ENCODE measurements at places on chromosomes 6 and 20. TPM values are rescaled to one million over a fixed set of nuclear protein-coding genes. Genes with fewer than 3 reads are reported as not detected.

- DNase-seq = no peak
These were observed 144.7 kb downstream of the TASP1 start for GRCh38 chr20:13494019-13494418.

GRCh38 chr6:35185302-35185681 lies 28.5 kb upstream of the SCUBE3 start:
- no peak for DNase-seq

DNA sequence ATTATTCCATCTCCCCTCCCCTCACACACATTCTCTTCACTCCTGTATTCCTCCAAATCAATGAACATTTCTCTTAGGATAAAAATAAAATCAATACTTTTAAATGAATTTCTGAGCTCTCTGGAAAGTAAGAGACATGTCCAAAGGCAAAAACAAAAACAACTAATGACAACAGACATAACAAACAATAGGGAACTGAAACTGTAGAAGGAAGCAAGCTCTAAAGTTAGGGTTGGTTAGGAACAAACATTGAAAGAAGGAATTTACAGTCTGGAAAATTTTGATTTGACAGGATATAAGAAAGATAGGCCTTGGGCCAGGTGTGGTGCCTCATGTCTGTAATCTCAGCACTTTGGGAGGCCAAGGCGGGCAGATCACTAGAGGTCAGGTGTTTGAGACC lies 17.5 kb upstream of the MYCT1 start:
- DNase-seq = no peak

- no peak for DNase-seq
These were observed 51.7 kb upstream of the TBX18 start for GRCh38 chr6:84815896-84816735.

DNA sequence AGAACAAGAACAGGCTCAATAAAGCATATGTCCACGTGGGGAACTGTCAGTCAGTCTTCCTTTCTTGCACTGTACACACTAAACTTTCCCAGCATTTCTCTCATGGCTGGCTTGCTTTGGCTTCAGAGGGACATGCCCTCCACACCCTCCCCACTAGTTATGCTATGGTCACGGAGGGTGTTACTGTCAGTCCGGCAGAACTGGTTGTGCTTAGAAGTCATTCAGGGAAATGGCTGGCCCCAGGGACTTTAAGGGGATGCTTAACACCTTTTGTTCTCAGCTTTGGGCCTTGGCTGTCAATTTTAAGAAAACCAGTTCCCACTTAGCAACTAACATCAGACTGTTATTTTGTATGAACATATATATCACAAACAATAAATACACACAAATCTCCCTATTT lies 55.1 kb downstream of the ELOVL5 start:
- no peak for DNase-seq

GRCh38 chr20:63911176-63911575 lies 16.2 kb downstream of the DNAJC5 start:
- DNase-seq = no peak

DNA sequence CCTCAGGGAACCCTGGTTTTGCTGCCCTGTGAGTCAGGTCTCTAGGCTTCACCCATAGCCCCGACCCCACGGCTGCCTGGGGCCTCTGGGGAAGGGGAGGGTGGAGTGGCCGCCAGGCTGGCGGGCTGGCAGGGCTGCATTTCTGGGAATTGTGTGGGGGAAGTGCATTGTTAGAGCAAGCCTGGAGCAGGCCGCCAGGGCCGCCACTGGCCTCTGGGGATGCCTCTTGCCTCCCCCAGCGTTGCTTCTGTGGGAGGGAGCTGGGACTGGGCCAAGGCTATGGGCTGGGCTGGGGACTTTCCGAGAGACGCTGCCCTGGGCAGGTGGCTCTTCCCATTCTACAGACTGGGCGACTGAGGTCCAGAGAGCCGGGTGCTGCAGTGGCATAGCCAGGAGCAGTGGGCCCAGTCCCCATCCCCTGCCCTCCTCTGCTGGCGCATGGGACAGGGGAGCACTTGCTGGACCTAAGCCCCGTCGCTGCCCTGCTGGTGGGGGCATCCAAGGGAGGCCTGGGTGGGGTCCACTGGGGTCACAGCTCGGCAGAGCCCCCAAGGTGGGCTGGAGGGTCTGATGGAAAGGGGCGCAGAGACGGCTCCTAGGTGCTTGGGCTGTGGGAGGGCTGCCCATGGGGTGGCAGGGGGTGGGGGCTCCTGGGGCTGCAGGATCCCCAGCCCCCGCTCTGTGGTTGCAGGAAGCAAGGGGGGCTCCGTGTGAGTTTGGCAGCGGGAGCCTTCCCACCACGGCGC lies 6.6 kb upstream of the SOX18 start:
- no peak for DNase-seq

GRCh38 chr20:8413691-8414090 lies 281.6 kb downstream of the PLCB1 start:
- DNase-seq = no peak

- peak; percentile 49 for DNase-seq
These were observed 29.4 kb downstream of the SDCBP2 start for GRCh38 chr20:1299522-1299921.

GRCh38 chr6:166653639-166653941 lies 26.5 kb upstream of the RPS6KA2 start:
- no peak for DNase-seq

DNA sequence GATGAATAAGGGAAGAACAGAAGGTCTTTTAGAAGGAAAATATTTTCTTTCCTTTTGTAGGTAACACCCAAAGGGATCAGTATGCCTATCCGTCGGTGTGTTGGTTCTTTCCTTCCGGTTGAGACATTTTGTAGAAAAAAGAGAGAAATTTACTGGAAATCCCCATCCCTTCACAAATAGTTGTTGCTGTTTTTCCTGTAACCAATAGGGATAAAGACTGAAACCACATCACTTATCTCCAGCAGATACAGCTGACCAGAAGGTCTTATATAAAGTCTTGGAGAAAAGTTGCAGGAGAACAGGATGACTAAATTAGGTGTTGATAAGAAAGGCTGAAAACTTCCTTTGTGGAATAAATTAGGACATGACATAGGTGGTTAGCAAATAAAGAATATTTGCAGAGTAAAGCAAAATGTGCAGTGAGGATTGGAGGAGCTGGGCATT lies 14.8 kb upstream of the HLA-DRB1 start:
- no peak for DNase-seq

GRCh38 chr6:3804964-3805363 lies 44.2 kb upstream of the FAM50B start:
- no peak for DNase-seq

DNA sequence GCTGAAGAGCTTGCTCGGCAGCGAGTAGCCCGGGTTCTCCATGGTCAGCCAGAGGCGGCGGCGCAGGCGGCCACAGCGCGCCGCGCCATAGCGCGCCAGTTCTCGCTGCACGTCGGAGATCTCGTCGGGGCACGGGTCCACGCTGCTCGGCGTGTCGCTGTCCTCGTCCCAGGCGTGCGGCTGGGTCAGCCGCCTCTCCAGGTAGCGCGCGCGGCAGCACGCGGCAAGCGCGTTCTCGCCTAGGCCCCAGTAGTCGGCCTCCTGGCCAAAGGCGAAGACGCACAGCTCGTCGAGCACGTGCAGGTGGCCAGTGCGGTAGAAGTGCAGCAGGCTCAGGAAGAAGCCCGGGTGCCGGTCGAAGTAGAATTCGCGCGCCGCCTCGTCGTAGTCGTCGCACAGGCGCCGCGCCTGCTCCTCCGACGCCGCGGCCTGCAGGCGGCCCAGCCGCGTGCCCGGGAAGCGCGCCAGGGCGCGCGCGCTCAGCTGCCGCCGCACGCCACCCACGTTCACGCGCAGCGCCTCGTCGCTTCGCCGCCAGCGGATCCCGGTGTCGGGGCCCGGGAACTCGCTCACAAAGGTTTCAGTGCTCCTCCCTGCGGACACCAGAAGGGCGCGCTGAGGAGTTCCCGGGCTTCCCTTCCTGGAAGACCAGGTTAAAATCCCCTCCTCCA lies 2.7 kb downstream of the KCNS1 start:
- no peak for DNase-seq

DNA sequence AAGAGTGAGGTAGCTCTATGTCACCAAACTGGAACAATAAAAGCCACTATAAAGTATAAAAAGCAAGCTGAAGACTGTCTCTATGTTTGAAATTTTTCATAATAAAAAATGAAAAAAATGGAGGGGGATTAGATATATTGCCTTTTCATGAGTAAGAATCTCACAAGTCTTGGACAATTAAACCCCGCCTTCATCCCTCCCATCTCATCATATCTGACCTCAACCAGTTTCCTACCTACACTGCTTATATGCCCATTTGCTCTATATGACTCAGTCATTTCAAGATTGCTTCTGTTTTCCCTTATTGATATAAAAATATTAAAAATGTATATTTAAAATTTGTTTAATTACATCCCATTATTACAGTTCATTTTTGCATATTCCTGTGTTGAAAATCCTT lies 2.9 kb upstream of the TRIM39 start:
- DNase-seq = no peak

GRCh38 chr6:134323698-134324097 lies 5.8 kb upstream of the SGK1 start:
- no peak for DNase-seq

DNA sequence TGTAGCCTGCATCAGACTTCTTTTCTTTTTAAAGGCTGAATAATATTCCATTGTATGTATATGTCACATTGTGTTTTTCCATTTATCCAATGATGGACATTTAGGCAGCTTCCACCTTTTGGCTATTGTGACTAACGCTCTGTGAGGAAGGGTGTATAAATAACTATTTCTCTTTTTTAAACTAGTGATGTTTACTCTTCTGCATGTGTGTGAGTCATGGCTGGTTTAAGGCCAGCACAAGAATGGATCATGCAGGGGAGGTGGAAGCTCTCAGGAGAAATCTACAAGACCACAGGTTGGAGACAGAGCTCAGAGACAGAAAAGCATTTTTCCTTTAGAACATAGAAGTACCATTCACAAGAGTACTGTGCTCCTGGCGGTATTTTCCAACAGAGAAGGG lies 307.2 kb downstream of the SOX4 start:
- no peak for DNase-seq

DNA sequence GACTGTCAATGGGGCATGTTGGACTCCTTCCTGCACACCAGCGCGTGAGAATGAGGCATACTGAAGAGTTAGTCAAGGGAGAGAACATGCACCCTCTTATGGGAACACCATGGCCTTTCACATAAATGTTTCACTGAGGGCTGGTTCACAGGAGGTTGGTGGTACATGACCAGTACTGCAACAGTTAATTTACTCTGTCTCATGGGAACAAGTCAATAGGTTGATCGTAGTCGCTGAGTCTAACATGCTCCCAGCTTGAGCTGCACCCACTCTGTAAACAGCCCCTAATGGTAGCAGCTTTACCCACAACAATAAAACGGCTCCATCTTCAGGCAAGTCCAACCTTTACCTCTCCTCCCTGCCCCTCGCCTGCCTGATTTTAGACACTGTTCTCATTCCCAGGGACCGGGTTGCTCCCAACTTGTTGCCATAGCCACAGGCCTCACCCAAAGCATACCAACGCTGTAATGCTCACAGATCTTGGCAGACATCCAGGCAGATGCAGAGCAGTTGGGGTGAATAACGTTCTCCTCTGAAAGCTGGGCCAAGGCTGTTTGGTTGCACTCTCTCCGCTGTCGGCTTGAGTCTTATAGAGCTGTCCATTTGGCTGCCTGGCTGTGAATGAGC lies 111.3 kb downstream of the LY86 start:
- DNase-seq = no peak

- DNase-seq = no peak
These were observed 37.5 kb downstream of the AIG1 start for GRCh38 chr6:143098054-143098671.

- DNase-seq = no peak
These were observed 282.7 kb downstream of the ADGB start for GRCh38 chr6:146881228-146882181.

- no peak for DNase-seq
These were observed 26.0 kb downstream of the KLHL31 start for GRCh38 chr6:53639520-53639919.

The CTAGE9 gene
- not detected for total RNA-seq

The NCOA7 gene
- 27.8 TPM for total RNA-seq

The TMEM217 gene
- total RNA-seq = 3.1 TPM

The MDFI gene
- not detected for total RNA-seq

The ESR1 gene
- 0.71 TPM for total RNA-seq

The FRS3 gene
- 7.0 TPM for total RNA-seq

The RIPPLY2 gene
- not detected for total RNA-seq

The DTNBP1 gene
- 17.7 TPM for total RNA-seq

The TBXT gene
- total RNA-seq = not detected

The KIAA0408 gene
- total RNA-seq = 3.1 TPM
